Sigmoid colon (tissue), 7 donors: ENCODE measurements at places on chromosomes 4 and X. TPM values are rescaled to one million over a fixed set of nuclear protein-coding genes. Genes with fewer than 3 reads are reported as not detected.

GRCh38 chrX:22122510-22122909 is 90.4 kb downstream of the PHEX start:
- H3K36me3 ChIP-seq: no peaks in the 10 kb centered on the region
- H3K27me3 ChIP-seq: no peaks in the 10 kb centered on the region
- DNase-seq: no peak
- H3K4me3 ChIP-seq: no peak overlapping the region
- no peaks in the 10 kb centered on the region for H3K4me1 ChIP-seq

GRCh38 chr4:7649741-7650531 is 215.2 kb upstream of the PSAPL1 start:
- no peak overlapping the region for H3K4me3 ChIP-seq
- peak overlapping the region; percentile 25 for H3K27ac ChIP-seq
- peaks cover 7% of the 10 kb centered on the region for H3K4me1 ChIP-seq
- H3K27me3 ChIP-seq: no peaks in the 10 kb centered on the region
- DNase-seq: peak; percentile 62

GRCh38 chr4:14049946-14050345 is 422.4 kb upstream of the BOD1L1 start:
- H3K27ac ChIP-seq: no peak overlapping the region
- H3K4me1 ChIP-seq: no peaks in the 10 kb centered on the region
- no peaks in the 10 kb centered on the region for H3K36me3 ChIP-seq
- H3K4me3 ChIP-seq: no peak overlapping the region
- no peaks in the 10 kb centered on the region for H3K27me3 ChIP-seq

- no peaks in the 10 kb centered on the region for H3K4me1 ChIP-seq
- DNase-seq: no peak
- H3K4me3 ChIP-seq: peak overlapping the region; percentile 77
- no peaks in the 10 kb centered on the region for H3K36me3 ChIP-seq
- H3K27me3 ChIP-seq: no peaks in the 10 kb centered on the region
- H3K27ac ChIP-seq: peak overlapping the region; percentile 98
Measured at GRCh38 chrX:40733706-40734105, 1.6 kb downstream of the MED14 start.

DNA sequence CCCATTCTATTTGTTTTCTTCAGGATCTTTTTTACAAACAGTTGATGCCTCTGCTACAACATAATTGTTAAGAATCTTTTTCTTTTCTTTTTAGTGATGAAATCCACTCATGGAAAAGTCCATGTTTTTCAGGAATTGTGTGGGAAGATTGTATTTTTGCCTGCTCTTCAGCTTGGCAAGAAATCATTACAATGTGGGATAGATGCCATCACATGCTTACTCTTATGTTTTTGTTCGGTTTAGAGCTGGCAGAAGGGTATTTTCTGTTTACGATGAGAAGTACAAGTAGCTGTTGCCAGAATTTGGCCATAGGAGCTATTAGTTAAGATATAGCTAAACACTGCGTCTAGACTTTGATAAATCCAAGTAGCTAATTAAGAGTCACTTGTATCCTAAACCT is 2585.3 kb downstream of the ARAP2 start:
- DNase-seq: no peak
- H3K27me3 ChIP-seq: no peaks in the 10 kb centered on the region
- no peak overlapping the region for H3K27ac ChIP-seq
- no peak overlapping the region for H3K4me3 ChIP-seq

- no peak overlapping the region for H3K27ac ChIP-seq
- H3K4me3 ChIP-seq: no peak overlapping the region
Measured at GRCh38 chr4:186074189-186074588, 5.2 kb downstream of the TLR3 start.

DNA sequence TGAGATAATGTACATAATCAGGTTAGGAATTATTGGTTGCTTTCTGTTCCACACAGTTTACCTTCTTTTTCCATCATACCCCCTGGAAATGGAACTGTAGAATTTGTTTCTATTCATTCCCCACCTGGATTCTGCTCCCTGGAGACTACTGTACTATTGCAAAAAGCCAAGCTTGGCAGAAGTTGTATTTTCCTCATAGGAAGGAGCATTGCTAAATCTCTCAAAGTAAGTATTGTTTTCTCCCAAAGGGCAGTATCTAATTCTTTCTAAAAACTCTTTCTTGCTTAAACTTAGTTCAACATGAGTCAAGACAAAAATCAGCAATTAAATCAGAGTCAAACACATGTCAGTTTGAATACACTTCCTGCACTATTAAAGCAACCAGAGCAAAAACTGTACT is 136.2 kb downstream of the CDS1 start:
- H3K36me3 ChIP-seq: peaks cover 8% of the 10 kb centered on the region
- H3K4me3 ChIP-seq: no peak overlapping the region
- H3K27ac ChIP-seq: no peak overlapping the region
- H3K27me3 ChIP-seq: no peaks in the 10 kb centered on the region
- H3K4me1 ChIP-seq: no peaks in the 10 kb centered on the region
- DNase-seq: no peak

DNA sequence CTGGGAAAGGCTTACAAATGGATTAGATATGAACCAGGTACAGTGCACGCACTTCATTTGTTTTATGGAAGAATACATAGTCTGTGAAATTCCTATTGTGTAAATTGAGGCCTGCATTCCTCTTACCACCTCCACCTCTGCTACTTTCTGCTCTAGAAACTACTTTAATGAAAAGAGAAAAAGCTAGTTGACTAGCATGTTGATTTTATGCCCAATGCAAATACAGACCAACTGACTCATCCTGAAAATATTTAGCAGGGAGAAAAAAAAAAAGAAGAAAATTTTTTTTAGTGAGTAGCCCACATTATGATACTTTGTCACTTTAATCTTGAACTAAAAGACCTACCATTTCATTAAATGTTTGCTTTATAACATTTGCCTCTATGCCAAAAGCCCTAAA is 41.2 kb downstream of the DCLK2 start:
- H3K27ac ChIP-seq: no peak overlapping the region
- H3K4me3 ChIP-seq: no peak overlapping the region
- DNase-seq: no peak
- H3K27me3 ChIP-seq: no peaks in the 10 kb centered on the region
- no peaks in the 10 kb centered on the region for H3K4me1 ChIP-seq

DNA sequence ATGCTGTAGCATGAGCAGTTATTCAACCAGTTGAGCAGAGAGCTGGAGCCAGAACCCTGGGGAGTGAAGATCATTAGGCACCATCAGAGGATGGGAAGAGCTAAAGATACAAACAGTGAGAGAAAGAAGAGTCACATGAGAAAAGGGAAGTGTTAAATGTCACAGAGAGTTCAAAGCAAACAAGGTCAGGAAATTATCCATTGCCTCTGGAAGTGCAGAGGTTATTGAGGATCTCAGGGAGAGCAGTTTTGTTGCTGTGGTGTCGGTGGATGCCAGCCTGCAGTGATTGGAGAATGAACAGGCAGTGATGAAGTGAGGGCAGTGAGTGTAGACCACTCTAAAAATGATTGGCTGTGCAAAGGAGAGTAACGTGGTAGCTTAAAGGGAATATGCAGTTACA is 17.7 kb downstream of the SPARCL1 start:
- peaks cover 36% of the 10 kb centered on the region for H3K36me3 ChIP-seq
- H3K4me3 ChIP-seq: no peak overlapping the region
- no peaks in the 10 kb centered on the region for H3K27me3 ChIP-seq

- H3K4me1 ChIP-seq: no peaks in the 10 kb centered on the region
- H3K27ac ChIP-seq: no peak overlapping the region
- no peaks in the 10 kb centered on the region for H3K27me3 ChIP-seq
- no peak for DNase-seq
- no peaks in the 10 kb centered on the region for H3K36me3 ChIP-seq
Measured at GRCh38 chr4:37393321-37393720, 148.8 kb downstream of the NWD2 start.

DNA sequence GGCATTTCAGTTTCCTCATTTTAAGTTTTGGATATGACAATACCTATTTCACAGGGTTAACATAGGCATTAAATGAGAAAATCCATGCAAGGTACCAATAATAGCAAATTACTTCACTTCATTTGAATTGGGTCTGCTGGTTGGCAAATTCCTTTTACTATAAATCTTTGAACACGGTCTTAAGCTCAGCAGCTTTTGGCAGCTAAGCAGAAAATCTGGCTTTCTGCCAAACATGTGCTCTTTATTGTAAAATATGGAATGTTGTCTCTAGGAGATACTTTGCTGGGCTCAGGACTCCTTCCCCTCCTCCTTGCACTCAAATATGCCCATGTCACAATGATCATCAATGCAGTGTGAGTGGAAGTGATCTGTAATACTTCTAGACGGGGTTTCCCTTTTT is 16.8 kb upstream of the DMP1 start:
- no peaks in the 10 kb centered on the region for H3K27me3 ChIP-seq
- H3K27ac ChIP-seq: no peak overlapping the region
- DNase-seq: no peak
- H3K4me1 ChIP-seq: no peaks in the 10 kb centered on the region

- H3K27me3 ChIP-seq: no peaks in the 10 kb centered on the region
- H3K4me3 ChIP-seq: no peak overlapping the region
- DNase-seq: no peak
- no peaks in the 10 kb centered on the region for H3K36me3 ChIP-seq
- no peaks in the 10 kb centered on the region for H3K4me1 ChIP-seq
Measured at GRCh38 chr4:108693819-108694218, 43.4 kb downstream of the OSTC start.

GRCh38 chr4:40927074-40927473 is 177.3 kb downstream of the NSUN7 start:
- no peaks in the 10 kb centered on the region for H3K36me3 ChIP-seq
- H3K4me3 ChIP-seq: no peak overlapping the region
- DNase-seq: no peak
- no peak overlapping the region for H3K27ac ChIP-seq

DNA sequence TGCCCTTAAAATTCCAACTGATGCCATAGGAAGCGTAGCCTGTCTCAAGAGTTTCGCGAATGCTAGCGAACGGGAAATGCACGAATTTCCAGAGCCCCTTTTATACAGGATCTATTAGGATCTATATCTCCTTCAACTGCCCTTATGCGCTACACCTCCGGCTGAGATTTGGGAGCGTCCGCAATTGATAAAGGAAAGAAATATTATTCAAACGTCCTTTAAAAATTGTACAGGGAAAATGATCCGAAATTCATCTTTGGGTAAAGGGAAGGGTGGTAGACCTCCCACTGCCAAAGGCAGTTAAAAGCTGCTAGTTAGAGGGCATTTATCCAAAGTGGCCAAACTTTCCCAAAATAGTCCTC is 609 bp downstream of the NR3C2 start:
- peak overlapping the region; percentile 96 for H3K4me3 ChIP-seq
- H3K27me3 ChIP-seq: no peaks in the 10 kb centered on the region
- peaks cover 4% of the 10 kb centered on the region for H3K4me1 ChIP-seq
- H3K36me3 ChIP-seq: no peaks in the 10 kb centered on the region

DNA sequence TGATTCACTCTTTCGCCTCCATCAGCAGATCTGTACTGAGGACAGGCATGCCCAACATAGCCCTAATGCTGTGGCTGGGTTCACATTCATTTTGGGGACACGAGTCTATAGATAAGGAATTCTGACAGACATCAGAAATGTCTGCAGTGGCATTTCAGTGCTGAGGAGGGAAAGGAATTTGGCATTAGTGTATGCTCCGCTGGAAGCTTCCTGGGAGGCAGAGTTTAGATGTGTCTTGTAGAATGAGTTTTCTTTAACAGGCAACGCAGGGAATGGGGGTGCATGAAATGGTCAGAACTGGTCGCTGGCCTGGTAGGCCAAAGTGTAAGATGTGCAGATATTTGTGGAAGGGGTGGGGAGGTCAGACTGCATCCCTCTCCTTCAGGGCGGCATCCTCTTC is 43.5 kb upstream of the ZNF518B start:
- no peak for DNase-seq
- no peaks in the 10 kb centered on the region for H3K36me3 ChIP-seq
- H3K27me3 ChIP-seq: no peaks in the 10 kb centered on the region
- no peak overlapping the region for H3K27ac ChIP-seq
- H3K4me1 ChIP-seq: no peaks in the 10 kb centered on the region
- H3K4me3 ChIP-seq: no peak overlapping the region

DNA sequence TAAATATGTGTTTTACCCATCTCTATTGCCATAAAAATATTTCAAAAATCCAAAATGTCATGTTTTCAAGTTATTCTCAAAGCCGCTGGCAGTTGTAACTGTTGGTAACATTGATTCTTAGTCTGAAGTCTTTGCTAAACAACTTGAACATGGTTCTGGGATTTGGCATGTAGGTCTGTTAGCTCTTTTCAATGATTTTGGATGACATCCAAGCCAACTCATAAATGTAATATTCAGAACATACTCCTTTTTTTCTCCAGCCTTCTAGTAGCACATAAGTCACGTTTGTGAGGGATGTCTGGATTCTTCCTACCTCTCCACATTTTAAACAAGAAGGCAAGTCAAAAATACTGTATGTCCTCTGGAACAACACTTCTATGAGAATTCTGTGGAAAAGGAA is 305.3 kb downstream of the PRR32 start:
- DNase-seq: no peak
- no peaks in the 10 kb centered on the region for H3K4me1 ChIP-seq
- no peak overlapping the region for H3K4me3 ChIP-seq
- no peaks in the 10 kb centered on the region for H3K36me3 ChIP-seq
- no peak overlapping the region for H3K27ac ChIP-seq

DNA sequence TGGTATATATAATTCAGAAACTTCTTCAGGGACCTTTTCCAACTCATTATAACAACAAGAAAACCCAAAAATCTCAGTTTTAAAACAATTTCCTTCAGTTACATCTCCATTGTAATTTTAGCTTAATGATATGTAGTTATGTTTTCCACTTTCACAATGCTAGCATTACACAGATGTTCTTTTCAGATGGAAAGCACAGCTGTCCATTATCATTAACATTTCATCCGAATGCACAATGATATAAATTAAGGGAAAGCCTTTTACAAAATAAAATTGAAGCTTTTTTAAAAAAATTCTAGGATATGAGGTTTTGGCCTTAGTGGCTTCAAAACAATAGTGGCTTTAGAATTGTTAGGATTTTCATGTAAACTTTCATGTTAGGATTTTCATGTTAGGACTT is 389.2 kb downstream of the ADAM29 start:
- no peak overlapping the region for H3K4me3 ChIP-seq
- H3K27me3 ChIP-seq: no peaks in the 10 kb centered on the region
- no peaks in the 10 kb centered on the region for H3K36me3 ChIP-seq
- no peaks in the 10 kb centered on the region for H3K4me1 ChIP-seq
- no peak for DNase-seq
- H3K27ac ChIP-seq: no peak overlapping the region

DNA sequence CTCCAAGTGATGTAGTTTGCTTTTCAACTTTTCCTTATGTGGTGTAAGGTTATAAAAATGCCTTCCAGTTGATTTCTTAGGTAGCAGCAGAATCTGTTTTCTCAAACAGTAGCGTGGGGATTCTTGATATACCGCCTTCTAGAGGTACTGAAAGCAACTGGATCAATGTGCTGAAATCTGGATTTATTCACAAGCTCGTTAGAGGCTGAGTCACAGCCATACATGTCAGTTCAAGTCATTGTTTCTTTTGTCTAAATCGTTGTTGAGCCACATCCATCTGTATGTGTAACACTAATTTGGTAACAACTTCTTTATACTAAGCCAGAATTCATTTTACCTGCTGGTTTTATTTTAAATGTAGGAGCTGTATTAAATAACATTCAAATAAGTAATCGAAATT is 200.0 kb upstream of the MAD2L1 start:
- H3K27ac ChIP-seq: no peak overlapping the region
- no peaks in the 10 kb centered on the region for H3K27me3 ChIP-seq
- no peaks in the 10 kb centered on the region for H3K4me1 ChIP-seq
- no peaks in the 10 kb centered on the region for H3K36me3 ChIP-seq
- no peak overlapping the region for H3K4me3 ChIP-seq
- DNase-seq: no peak

The ATP10D gene
- total RNA-seq: 17.1 TPM

The SATL1 gene
- total RNA-seq: not detected

The ALPK1 gene
- 27.4 TPM for total RNA-seq

The RBM3 gene
- total RNA-seq: 134 TPM

The VAMP7 gene
- total RNA-seq: 31.9 TPM

The SPP1 gene
- 47.6 TPM for total RNA-seq

The ADH1A gene
- total RNA-seq: not detected

The BEX5 gene
- total RNA-seq: 2.1 TPM

The FREM3 gene
- not detected for total RNA-seq

The ADH7 gene
- not detected for total RNA-seq

The BEX1 gene
- 6.9 TPM for total RNA-seq

The RNF128 gene
- not detected for total RNA-seq
